Thymus (tissue), 14 donors: ENCODE measurements at places on chromosomes 13 and 19.
A peak's percentile ranks its signal among the peaks of the same experiment; 100 is the strongest.

DNA sequence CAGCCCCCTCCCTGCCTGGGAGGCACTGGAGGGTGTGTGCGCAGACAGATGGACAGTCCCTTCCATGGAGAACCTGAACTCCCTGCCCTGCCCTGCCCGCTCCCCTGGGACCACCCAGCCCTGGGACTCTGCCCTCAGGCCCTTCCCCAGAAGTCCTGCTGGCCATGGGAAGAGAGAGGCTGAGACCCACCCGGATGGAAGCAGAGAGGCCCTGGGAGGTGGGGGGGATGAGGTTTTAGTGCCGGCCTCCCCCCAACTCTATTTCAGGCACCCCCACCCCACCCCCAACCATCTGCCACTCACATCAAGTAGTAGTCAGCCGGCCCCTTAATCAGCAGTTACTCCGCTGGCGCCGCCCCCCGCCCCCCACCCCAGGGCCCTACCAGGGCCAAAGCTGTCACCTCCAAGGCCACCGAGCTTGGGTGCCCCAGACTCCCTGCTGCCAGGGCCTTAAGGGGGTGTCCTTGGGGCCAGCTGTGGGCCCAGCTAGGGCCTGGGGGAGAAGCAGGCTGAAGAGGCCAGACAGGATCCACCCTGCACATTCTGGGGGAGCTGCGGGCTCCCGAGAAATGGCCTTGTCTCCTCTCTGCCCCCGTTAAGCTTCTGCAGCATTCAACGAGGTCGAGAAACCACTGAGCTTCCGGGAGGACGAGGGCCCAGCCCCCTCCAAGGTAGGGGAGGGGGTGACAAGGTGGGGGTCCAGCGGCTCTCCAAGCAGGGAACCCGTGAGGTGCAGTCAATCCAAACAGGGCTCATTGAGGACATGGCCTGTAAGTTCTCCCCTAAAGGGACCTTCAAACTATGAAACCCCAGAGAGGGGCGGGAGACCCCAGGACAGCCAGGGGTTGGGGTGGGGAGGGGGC lies 17.4 kb downstream of the NMRK2 start:
- no peak for DNase-seq

DNA sequence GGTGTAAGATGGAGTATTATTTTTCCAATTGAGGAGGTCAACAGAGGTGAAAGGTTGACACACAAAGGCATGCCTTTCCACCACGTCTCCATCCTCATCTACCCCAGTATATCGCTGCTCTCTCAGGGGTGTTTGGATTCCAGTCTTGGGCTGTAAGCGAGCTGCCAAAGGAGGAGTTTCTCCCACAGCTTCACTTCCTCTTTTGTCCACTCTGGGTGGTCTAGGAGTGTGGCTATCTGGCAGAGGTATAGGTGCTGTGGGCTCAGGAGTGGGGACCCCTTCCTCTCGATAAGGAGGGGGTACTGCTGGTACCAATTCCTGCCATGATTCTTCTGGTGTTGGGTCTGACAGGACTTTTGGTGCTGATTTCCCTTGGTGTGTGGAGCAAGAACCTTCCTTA lies 39.4 kb downstream of the ZNF846 start:
- no peak for DNase-seq

GRCh38 chr13:40318366-40318765 lies 348.1 kb downstream of the FOXO1 start:
- no peak for DNase-seq

- peak; percentile 87 for DNase-seq
Measured at GRCh38 chr19:8663920-8664670, 33.7 kb downstream of the NFILZ start.

DNA sequence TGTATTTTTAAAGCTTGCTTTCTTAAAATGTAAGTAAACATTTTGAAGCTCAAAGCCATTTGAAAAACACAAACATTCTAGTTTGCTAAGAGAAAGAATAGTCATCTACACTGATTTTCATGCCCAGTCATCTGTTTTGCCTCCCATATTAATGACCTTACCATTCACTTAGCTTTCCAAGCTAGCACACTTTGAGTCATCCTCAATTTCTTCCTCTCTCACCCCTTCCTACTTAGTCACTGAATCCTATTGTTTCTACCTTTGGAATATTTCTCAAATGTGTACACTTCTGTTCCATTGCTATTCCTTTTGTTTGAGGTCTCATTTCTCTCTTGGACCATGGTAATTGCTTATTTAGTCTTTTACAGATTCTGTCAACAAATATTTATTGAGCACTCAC lies 7.3 kb upstream of the HS6ST3 start:
- no peak for DNase-seq

DNA sequence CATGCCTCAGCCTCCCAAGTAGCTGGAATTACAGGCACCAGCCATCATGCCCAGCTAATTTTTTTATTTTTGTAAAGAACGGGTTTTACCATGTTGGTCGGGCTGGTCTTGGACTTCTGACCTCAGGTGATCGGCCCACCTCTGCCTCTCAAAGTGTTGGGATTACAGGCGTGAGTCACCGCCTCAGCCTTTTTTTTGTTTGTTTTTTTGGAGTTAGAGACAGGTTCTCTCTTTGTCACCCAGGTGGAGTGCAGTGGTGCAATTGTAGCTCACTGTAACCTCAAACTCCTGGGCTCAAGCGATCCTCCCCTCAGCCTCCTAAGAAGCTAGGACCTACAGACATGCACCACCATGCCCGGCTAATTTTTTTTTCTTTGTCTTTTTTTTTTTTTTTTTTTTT lies 15.6 kb upstream of the NOTCH3 start:
- no peak for DNase-seq

DNA sequence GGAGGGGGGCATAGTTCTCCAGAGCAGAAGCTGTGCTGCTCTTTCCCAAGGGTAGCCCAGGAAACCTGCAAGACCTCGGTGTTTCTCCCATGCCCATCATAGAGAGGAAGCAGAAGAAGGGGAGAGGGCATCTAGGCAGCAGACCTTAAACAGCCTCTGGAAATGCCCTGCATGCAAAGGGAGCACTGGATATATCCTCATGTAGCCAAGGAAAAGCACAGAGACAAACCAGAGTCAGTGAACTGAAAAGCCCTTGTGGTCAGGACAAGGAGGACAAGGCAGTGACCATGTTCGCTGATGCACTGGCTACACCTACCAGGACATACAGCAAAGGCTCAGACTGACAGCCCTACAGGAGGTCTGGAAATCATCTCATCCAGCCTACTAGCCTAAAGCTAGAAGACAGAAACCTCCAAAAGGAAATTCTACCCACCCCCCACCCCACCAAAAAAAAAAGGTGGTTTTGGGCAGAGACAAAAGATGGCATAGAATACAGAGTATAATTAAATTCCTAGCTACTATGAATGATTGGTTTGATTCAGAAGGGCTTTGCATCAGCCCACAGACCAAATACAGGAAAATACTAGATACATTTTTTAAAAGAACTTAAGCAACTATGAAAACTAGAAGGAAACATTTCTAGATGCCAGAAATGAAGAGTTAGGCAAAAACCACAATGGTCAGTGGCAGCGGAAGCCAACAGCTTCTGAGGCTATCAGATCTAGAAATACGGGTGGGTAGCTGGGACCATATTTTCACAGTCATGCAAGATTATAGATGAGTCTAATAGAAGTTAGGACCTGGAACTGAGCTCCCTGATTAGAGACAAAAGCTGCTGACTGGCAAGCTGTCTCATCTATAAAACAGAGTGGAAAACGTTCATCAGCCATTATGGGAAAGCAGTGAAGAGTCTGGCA lies 4.4 kb upstream of the TBC1D4 start:
- DNase-seq = no peak

DNA sequence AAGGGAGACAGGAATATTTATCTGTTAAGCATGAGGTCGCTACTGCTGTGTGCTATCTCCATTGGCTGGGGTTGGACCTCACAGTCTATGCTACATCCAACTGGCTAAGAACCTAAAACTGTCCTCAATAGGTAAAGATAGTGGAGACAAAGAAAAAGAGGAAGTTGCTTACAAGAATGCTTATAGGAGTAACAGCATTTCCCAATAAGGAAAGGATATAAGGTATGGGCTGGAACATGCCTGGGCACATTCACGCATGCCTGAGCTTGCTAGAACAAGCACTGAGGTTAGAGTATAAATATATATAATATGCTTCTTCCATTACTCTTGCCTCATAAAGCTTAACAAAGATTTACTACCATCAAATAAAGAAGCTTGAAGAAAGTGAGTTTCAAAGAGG lies 47.9 kb upstream of the CEACAM21 start:
- no peak for DNase-seq

DNA sequence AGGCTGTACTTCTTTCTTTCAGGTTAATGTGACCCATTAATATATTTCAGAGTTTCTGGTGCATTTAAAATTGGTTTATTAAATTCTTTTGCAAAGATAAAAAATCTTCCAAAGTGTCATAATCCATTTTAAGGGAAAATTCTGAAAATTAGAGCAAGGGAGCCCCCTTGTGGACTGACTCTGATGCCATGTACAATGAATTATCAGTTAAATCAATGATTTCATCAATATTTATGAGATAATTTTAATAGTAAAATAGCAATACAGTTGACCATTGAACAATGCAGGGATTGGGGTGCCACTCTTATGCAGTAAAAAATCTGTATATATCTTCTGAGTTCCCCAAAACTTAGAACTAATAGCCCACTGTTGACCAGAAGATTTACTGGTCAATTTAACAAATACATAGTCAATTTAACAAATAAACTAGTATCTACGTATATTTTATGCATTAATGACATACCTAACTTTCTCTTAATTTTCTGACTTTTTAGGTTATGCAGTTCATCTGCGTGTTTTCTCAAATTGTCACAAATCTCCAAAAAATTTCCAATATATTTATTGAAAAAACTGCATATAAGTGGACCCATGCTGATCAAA lies 479.1 kb upstream of the MIR17HG start:
- DNase-seq = no peak

- peak; percentile 77 for DNase-seq
Measured at GRCh38 chr19:17488593-17489391, 18.5 kb downstream of the SLC27A1 start.

- DNase-seq = no peak
Measured at GRCh38 chr13:60611523-60611922, 214.5 kb downstream of the TDRD3 start.

GRCh38 chr19:35715355-35715809 lies 2.4 kb upstream of the KMT2B start:
- no peak for DNase-seq

- DNase-seq = no peak
Measured at GRCh38 chr19:35000647-35001501, 751 bp downstream of the GRAMD1A start.

DNA sequence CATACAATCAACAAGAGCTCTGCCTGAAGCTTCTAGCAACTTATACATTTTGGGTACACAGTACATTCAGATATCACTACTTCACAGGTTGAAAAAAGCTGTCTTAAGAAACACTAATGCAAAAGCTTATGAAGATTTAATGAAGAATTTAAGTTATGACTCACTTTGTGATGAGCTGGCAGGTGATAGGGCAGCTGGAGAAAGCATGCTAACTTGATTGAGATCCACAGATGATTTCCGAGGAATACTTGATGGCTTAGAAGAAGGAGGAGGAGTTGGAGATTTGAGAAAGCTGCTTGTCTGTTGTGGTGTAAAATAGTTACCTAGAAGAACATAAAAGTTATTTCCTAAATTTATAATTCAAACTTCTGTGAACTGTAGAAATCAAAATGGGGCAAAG lies 23.3 kb downstream of the EXOSC8 start:
- no peak for DNase-seq

DNA sequence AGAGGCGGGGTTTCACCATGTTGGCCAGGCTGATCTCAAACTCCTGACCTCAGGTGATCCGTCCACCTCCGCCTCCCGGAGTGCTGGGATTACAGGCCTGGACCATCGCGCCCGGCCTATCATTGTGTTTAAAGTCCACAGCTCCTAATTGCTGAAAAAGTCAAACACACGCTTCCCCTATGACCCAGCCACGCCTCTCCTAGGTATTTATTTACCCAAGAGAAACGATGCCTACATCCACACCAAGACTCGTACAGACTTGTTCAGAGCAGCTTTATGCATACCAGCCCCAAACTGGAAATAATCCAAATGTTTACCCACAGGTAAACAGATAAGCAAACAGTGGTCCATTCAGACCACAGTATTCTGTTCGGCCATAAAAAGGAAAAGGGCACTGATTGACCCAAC lies 15.1 kb downstream of the ZNRF4 start:
- DNase-seq = no peak

DNA sequence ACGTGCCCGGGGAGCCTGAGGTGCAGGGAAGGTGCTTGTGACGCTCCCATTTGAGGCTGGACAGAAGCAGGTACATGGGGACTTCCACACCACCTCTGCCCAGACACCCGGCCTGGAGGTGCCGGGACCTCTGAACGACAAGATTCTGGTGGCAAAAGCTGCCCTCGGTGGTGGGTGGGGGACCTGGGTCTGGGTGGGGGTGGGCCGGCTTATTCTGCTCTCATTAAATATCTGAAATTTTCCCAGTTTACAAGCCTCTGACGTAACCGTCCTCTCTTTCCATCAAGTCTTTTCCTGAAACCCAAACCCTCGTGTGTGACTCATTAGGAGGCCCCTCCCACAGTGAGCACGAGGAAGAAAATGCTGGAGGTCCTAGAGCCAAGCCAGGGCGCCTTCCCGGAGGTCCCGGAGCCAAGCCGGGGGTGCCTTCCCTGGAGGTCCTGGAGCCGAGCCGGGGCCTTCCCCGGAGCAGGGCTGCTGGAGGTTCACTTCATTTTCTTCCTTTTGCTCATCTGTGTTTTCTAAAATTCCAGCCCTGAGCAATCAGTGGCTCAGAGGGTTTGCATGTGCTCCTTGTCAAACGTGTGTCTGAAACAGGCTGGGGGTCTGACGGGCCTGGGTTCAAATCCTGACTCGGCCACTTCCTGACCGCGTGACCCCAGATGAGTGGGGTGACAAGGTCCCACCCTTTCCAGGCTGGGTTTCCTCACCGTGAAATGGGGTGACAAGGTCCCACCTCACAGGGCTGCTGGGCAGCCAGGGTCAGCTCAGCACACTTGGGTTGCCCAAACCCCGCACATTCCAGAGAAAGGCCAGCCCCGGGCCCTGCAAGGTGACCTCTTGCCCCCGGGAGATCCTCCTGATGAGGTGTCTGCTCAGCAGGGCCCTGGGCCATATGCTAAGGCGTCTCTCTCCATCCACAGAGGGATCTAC lies 10.0 kb downstream of the CFD start:
- no peak for DNase-seq

- no peak for DNase-seq
Measured at GRCh38 chr13:38759390-38759789, 72.5 kb downstream of the FREM2 start.
